Inflammatory macrophage (primary cell): ENCODE measurements at places on chromosomes 7 and 10.

- no peak for DNase-seq
Observed at GRCh38 chr7:93720106-93720505, 145.6 kb upstream of the CALCR start.

DNA sequence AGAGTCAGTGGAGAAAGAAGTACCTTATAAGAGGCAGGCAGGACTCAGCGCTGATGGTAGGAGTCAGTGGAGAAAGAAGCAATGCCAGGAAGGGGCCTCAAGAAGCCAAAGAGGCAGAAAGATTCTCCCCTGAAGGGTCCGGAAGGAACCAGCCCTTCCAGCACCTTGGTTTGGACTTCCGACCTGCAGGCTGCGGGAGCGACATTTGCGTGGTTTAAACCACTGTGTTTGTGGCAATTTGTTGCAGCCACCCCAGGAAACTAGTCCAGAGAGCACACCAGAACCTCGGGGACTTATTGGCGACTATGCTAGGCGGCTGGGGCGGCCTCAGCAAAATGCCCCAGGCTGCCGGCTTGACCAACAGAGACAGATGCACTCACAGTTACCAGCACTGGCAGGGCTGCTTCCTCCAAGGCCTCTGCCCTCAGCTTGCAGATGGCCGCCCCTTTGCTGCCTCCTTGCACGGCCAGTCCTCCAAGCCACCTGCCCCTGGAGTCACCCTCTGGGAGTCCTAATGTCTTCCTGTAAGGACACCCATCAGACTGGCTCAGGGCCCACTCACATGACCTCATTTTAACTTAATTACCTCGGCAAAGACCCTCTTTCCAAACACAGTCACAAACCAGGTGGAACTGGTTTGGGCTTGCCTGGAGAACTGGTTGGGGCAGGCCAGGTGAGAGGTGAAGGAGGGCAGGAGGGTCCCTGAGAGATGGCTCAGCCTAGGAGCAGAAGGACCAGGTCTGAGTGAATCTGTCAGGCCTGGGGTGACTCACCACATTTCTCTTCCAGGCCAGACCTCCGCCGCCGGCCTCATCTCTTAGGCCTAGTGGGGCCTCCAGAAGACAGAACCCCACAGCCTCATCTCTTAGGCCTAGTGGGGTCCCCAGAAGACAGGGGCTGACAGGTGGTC, 26.1 kb downstream of the CALML3 start:
- peak; percentile 16 for DNase-seq

DNA sequence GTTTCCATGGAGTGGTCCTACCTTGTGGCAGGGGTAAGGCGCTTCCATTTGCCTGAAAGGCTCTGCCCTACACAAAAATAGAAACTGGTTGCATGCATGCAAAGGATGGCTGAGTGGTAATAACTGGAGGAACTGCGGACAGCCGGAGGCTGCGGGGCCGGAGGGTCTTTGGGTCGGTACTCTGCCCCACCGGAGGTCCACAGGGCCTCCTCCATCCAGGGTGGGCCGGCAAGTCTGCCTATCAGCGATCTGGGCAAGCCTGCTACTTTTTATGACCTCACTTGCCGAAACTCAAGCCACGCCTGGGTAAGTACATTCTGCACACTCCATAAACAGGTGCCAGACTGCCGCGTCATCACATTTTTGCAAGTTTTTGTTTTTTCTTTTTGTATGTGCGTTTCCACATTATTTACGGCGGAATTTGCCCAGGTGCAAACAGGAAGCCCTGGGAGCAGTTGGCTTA, 30.0 kb downstream of the TACC2 start:
- DNase-seq = no peak

- no peak for DNase-seq
Observed at GRCh38 chr10:116324227-116324950, at the start of gene CCDC172. Gene CCDC172 (plus strand): TSS chr10:116324448. CDS start chr10:116325012, 564 bp downstream.

DNA sequence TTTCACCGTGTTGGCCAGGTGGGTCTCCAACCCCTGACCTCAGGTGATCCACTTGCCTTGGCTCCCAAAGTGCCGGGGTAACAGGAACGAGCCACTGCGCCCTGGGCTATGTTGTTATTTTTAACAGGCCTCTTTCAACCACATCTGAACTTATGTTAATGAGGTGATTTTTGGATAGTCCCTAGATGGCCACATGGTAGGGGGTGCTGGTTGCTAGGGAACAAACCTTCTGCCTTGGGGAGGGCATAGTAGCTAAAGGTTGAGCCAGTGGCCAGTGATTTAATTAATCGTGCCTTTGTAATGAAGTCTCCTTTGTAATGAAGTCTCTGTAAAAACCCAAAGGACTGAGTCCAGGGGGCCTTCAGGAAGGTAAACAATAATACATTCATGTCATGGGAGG, 9.1 kb downstream of the COMTD1 start:
- no peak for DNase-seq

GRCh38 chr7:157018328-157018996, 8.0 kb upstream of the MNX1 start:
- no peak for DNase-seq

DNA sequence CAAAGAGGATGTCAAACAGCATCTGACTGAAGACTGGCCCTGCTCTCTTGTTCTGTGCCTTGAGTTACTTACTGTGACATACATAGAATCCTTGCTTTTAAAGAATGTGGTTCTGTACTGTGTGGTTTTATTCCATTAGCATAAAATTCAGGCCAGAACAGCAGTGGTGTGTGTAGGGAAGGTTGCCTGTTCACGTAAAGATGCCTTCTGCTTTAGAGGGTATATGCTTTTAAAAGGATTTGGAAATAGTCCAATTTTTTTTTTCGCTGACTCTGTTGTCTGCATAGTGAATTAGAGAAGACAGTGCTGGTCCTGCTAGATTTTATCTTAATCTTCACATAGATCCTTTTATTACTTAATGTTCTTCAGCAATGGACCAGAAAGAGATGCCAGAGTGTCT, 470.8 kb upstream of the SEMA3A start:
- no peak for DNase-seq

DNA sequence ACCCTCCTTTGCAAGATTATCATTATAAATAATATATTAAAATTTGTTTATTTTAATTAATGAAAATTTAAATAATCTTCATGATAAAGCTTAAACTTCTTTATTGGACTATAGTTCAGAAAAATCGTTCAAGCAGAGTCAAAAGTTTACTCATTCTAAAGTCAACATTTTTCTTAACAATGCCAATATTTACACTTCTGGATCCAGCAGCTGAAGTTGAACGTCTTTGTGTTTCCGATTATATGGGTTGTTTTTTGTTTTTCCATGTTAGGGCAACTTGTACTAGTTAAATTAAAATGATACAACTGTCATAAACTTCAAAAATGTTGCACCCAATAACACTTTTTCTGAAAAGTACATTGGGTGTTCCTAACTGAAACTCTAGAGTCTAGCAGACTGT, 43.8 kb downstream of the GRB10 start:
- DNase-seq = no peak

- no peak for DNase-seq
Observed at GRCh38 chr10:104072786-104073185, 12.9 kb downstream of the COL17A1 start.

- DNase-seq = no peak
Observed at GRCh38 chr10:72034040-72034499, 54.3 kb downstream of the SPOCK2 start.

- DNase-seq = no peak
Observed at GRCh38 chr7:155597753-155598140, 46.7 kb upstream of the RBM33 start.

GRCh38 chr7:74093671-74094223, 10.1 kb downstream of the LIMK1 start:
- DNase-seq = no peak

GRCh38 chr10:102596506-102596971, 47.7 kb upstream of the TRIM8 start:
- peak; percentile 68 for DNase-seq

- peak; percentile 61 for DNase-seq
Observed at GRCh38 chr10:43292755-43293676, 26.2 kb upstream of the RASGEF1A start.

- no peak for DNase-seq
Observed at GRCh38 chr7:15560968-15561367, 847 bp downstream of the AGMO start.

DNA sequence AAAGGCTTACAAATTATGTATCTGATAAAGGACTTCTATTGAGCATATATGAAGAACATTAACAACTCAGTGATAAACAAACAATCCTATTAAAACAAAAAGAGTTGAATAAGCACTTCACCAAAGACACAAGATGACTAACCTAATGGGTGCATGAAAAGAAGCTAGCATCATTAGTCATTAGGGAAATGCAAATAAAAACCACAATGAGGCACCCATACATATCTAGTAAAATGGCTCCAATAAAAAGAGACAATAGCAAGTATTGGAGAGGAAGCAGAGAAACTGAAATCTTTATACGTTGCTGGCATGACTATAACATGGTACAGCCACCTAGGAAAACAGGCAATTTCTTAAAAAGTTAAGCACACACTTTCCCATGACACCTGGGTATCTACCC, 77.6 kb upstream of the ZMIZ1 start:
- DNase-seq = no peak

DNA sequence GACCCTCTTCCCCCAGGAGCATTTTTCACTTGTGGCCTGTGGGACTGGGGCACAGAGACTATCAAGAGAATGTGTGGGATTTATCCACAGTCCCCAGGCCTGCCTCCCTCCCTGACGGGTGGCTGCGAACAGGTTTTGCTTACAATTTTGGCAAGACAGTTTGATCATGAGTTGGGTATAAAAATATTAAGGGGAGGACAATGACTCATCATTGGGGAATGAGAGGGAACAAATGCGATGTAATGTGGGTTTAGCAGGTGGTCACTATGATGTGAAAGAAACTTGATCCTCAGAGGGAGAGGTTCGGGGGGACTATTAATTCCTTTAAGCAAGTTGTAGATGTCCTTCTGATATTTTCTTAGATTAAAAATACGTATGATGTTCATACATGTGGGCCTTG, 52.2 kb downstream of the EMX2 start:
- DNase-seq = no peak

DNA sequence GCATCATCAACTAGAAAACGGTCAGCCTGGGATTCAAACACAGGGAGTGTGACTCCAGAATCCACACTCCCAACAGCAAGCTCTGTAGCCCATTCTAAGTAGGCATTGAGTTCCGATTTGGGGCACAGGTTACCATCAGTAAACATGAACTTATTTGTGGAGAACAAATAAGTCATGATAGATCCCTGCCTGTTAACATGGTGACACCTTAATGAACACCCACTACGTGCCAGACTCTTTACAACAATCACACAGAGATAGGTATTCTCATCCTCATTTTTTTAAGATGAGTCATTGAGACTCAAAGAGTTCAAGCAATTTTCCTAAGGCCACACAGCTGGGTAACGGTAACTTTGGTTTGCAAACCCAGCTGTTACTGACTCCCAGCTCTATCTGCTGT, 91.5 kb downstream of the LYZL2 start:
- DNase-seq = no peak

DNA sequence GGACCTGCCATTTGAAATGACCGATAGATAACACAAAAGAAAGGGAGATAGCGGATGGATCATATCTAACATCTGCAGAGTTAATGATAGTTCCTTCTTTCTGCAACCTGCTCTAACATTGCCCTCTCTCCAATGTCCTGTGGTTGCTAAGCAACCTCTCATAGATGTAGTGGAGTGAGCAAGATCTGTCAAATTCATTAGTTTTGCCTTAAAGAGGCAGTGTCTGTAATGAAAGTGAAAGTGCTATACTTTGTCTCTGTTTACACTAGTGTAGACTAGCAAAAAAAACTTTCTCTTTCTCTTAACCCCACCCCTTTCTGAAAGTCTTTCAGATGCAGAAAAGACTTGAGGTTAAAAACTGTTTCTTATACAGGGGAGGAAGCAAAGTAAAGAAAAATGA, 1196.9 kb downstream of the SORCS3 start:
- DNase-seq = peak; percentile 2

- peak; percentile 36 for DNase-seq
Observed at GRCh38 chr10:36888925-36889573, 236.3 kb upstream of the ANKRD30A start.

DNA sequence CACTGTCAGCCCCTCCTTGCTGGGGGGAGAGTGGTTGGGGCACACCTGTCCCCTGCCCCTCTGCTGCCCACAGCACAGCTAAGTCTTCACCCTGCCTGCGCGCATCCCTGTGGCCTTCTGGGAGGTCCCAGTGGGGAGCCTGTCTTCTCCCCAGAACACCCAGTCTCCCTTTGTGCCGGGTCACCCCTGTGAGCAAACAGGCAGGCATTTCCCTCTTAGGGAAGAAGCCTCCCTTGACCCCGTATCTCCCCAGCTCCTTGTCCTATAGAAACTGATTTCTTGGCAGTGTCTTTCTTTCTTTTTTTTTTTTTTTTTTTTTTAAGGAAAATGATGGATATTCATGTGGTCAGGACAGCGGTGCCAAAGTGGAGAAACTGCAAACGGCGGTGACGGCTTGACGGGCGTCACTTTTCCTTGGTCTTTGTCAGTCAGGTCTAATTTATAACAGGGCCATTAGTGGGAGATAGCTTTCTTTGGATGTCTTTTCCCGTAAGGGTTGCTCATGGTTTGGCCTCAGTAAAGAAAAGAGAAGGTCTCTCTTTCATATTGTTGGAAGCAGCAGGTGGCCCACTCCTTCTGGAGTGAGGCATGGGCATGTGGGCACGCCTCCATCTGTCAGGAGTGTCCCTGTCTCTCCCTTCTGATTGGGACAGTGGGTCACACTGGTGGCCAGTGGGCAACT, 115.3 kb downstream of the NKX6-2 start:
- no peak for DNase-seq

DNA sequence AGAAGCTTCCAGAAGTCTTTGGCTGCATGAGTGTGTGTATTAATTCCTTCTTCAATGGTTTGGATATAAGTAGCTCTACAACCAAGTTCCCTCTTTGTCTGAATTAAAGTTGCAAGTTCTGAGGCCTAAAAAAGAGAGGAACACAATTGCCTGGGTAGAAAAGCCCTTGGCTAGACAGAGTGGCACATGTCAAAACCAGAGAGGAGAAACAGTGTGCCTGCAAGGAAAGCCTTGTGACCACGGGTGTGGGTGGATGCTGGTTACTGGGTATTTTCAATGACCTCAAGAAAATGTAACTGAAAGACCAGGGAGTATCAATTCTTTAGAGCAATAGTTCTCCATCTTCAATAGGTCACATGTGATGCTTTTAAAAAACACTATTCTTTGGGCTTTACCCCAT, 148.3 kb downstream of the SVIL start:
- peak; percentile 77 for DNase-seq

DNA sequence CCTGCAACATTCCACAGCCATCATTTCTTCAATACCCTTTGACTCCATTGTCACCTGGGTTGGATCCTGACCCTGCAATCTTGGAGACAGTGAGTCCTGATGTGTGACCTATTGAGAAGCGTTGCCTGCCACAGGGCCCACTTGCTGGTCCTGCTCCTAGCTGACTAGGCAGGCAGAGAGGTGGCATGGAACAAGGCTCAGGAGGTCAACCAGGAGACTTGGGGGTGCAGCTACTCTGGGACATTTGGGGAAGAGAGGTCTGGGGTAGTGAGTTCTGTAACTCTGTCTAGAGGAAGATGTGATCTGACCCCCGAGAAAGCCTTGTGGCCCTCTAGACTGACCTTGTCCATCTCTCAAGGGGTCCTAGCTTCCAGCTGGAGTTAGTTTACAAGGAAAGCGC, 1.8 kb downstream of the ZMIZ2 start:
- no peak for DNase-seq

DNA sequence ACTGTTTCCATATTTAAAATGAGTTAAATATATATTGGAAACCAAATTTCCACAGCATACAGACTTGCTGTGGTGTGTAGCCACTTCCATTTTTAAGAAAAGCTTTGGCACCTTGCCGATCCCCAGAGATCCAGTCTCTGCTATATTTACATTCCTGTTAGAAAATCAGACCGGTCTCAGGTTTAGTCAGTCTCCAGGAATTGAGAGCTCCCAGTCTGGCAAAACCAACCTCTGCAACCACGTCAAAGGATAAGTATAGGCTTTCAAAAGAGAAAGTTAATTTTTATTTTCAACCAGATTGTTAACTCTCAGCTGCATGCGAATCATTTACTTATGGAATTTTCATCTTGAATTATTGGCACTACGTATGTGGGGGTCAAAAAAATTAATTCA, 28.2 kb downstream of the PUS7 start:
- DNase-seq = no peak
